ENCODE measurements at places on chromosomes 3 and 15.

DNA sequence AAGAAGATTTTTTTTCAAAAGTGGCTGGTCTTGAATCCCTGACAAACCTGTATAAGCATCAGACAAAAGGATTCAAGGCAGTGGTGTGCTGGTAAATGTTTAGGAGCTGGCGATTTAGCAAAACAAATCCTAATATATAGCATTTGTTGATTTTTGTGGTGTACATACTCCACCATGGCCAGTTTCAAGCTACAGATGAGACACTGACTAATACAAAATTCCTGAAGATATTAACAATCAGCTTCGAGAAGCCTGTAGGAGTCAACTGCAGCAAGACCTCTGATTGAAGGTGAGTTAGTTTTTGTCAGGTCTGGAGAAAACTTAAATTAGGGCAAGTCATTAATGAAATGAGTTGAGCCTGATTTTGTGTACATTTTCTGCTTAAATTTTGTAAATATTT is 6.7 kb downstream of the STRIT1 start:
- DNase-seq = no peak

DNA sequence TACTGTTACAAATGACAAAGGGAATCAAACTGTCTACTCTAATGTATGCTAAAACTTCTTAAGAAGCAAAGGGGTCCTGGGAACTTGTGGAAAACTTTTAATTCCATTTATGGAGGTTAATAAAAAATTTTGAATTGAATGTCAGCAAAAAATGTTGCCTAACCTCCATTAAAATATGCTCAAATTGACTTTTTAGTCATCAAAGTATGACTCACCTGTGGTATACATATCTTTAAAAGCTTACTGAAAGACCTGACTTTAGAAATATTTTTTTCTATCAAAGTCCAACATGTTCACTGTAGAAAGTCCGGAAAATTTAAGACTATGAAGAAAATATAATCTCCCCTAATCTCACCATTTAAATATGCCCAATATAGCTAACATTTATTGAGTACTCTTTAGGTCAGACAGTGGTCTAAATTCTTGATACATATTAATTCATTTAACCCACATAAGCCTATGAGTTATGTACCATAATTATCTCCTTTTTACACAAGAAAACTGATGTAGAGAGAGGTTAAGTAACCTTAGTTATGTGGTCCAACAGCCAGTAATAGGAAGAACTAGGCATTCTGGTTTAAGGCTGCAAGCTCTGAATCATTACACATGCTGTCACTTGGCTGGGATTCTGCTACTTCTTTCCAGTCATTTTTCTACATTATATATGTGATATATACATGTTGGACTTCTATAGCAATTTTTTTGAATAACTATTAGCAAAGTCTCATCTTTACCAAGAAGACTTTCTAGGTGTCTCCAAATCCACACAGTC is 83.6 kb downstream of the PDZRN3 start:
- no peak for DNase-seq

DNA sequence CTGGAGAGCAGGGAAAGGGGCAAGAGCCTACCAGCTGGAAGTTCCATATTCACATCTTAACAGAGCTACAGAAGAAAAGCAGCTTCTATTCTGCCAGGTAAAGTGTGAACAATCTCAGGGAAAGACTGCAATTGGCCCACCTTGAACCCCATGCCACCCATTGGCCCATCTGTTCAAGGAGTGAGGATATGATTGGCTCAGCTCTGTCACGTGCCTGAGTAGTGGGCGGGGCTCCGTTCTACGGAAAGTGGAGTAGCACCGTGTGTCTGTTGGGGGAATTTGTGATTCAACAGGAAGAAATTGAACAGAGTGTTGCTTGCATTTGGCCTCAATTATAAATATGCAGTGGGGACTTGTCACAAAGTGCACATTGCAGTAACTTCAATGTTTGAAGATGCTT is 81.8 kb downstream of the MINAR1 start:
- no peak for DNase-seq

DNA sequence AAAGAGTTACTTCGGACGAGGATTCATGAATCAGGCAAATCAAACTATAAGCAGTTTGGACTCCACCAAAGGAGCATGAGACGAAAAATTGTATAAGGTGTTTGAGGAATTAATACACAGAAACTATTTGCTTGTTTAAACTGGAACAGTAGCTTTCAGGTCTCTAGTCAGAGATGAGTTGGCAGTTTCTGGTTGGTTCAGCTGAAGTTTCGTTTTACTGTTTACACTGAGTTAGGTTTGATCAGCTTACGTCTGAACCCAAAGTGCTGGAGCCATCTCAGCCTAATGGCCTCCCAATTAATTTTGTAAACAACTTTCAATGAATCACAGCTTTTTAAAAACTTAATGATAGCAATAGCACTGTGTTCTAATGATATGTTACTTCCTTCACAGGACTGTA is 703.7 kb downstream of the NLGN1 start:
- no peak for DNase-seq

- peak; percentile 17 for DNase-seq
These were observed 34.0 kb downstream of the ARIH2 start for GRCh38 chr3:48952510-48953118.

GRCh38 chr3:172159376-172159775 is 120.0 kb downstream of the FNDC3B start:
- DNase-seq = no peak

- DNase-seq = no peak
These were observed 42.3 kb upstream of the KLHL25 start for GRCh38 chr15:85837011-85837433.

DNA sequence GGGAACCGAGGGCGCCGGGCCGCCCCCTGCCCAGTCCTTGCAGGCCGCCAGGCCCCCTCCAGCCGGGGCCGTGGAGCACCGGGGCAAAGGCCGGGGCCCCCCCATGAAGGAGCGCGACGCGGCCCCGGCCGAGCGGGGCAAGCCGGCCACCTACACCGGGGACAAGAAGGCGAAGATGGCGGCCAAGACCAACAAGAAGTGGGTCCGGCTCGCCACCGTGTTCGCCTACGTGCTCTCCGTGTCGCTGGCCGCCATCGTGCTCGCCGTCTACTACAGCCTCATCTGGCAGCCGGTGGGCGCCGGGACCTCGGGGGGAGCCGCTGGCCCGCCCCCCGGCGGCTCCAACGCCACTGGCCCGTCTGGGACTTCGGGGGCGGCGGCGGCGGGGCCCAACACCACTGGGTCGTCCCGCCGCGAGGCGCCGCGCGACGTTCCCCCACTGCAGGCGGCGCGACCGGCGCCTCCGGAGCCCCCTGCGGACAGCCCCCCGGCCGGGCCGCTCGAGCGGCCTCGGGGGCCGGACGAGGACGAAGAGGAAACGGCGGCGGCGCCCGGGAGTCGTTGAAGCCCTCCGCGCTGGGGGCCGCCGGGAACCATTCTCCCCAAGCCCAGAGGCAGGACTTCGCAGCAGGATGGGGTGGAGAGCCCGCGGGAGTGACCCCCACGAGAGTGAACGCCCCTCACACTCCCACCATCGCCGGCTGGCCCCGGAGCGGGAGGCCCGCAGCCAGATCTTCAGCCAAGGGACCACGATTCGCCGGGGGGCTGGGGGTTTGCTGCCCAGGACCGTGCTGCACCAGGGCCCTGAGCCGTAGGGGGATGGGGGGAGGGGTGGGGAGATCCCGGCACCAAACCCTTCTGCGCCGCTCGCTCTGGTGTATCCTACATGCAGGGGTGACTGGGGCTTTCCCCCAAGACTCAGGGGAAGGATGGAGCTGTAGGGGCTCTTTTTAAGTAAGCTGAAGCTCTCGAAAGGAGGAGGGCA is 753 bp downstream of the INAFM2 start:
- DNase-seq = no peak

DNA sequence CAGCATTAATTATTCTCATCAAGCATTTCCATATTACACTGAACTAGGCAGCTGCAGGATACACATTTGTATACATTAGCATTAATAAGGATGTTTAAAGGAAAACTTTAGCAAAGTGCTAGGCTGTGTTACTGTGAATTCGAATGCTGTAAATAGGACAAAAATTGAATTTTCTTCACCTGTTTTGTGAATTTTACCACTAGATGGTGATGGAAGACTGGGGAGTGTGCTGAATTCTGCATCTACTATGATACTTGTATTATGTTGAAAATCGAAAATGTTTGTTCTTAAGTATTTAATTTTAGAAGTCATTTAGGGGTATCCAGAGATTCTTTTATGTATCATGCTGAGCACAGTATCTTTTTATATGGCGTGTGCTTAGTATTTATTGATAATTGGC is 12.3 kb upstream of the P2RY14 start:
- DNase-seq = no peak

DNA sequence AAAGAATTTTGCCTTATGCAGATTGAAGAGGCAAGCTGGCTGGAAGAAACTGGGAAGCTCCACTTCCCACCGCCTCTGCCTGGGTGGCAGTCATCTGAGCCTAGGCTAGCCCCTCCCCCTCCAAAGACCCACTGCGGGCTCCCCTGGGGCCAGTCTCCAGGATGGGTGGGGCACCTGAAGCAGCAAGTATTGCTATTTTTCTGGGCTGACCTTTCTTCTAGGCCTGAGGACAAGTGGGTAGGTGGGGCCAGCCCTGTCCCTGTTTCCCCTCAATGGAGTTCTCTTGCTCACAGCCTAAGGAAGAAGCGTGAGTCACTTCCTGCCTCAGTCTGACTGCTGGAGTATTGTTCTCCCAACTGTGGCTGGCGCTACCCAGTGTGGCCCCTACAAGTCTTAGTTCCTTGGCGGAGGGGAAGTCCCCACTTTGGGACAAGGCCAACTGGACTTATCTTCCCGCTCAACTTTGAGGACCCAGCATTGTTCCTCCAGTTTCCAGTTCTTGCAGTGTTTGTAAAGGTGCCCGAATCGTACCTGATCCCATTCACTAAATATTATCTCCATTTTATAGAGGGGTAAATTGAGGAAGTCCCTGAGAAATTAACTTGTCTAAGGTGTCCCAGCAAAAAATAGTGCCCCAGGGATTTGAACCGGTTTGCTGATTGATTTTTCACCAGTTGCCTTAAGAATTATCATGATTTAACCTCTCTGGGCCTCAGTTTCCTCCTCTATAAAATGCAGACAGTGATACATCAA is 1.4 kb downstream of the FURIN start:
- no peak for DNase-seq

DNA sequence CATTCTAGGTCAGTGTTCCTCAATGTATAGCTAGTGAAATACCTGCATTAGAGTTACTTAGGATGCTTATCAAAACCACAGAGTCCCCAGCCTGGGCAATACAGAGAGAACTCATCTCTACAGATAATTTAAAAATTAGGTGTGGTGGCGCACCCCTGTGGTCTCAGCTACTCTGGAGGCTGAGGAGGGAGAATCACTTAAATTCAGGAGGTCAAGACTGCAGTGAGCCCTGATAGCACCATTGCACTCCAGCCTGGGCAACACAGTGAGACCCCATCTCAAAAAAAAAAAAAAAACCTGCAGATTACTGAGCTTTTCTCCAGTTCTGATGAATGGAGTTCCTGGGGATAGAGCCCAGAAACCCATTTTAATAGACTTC is 10.1 kb upstream of the MINDY2 start:
- DNase-seq = no peak

DNA sequence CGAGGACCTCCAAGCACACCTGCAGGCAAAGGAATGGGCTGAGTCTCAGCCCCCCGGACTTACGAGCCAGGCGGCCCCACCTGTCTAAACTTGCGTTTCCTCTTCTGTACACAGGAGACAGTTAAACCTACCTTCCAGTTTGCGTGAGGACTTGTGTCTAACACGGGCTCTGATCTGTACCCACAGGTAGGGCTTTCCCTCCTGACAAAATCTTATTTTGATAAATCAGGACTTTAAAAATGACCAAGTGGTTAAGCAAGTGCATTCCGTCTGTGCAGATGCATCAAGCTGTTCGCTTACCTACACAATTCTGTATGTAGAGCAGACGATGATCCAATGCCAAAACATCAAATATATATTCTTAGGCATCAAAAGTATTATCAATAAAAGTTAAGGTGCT is 238.0 kb downstream of the XXYLT1 start:
- DNase-seq = no peak

GRCh38 chr3:194139071-194139813 is 3.3 kb downstream of the HES1 start:
- DNase-seq = no peak

DNA sequence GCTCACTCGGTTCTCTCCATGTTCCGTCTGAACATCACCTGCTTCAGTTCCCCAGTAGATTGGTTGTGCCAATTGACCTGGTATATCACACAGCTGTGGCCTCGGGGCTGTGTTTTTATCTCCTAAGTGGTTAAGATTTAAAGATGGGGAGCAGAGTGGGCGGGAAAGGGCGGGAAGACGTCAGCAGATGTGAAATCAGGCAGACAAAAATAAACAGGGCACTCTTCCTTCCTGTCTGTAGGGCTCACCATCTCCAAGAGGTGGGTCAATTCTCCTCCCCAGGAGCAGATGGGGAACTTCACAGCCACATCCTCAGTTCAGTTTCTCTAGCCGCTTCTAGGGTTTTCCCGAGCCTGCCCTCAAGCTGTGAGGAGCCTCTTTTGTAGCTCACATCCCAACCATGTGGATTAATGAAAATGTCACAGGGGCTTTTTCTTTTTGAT is 26.8 kb upstream of the LIMD1 start:
- DNase-seq = peak; percentile 23

- DNase-seq = no peak
These were observed 16.1 kb downstream of the TNIK start for GRCh38 chr3:171444001-171444690.

DNA sequence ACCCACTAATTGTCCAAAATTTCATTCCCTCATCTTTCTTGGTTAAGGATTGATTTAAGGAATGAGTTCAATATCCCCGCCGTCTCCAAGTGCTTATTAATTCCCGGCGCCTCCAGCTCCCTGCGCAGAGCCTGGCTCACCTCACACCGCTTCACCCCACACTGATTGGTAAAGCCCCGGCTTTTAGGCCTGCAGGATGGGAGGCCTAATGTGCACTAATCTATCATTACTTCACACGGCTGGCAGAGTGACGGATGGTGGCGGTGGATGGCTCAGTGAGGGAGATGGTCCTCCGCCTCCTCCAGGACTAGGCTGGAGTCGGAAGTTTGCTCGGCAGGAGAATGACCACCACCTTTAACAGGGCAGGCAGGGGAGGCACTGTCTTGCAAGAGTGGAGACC is 81.7 kb downstream of the MEGF11 start:
- DNase-seq = no peak

DNA sequence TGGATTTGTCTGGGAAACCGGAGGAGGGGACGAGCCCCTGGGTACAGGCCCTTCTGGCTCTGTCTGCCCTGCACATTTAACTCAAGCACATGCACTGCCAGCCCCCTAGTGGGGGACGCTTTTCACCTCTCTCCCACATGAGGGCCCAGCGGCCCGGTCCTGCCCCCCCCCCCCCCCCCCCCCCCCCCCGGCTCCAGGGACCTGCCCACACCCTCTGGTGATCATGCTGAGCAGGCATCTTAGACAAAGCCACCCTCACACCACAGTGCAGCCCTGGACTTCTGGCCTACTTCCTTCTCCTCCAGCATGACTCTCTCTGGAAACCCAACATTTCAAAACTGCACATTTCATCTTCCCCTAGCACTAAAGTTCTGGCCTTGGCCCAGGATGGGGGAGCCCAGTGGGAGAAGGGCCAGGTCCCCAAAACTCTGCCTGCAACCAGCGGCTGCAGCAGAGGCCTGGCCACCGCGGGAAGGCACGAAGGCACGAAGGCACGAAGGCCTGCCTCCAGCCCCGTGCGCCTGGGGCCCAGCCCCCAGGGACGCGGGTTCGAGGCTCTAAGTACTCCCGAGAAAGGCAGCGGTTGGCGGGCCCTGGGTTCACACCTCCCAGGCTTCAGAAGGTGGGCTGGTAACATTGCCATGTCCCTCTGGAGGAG is 14.1 kb downstream of the KLF15 start:
- no peak for DNase-seq

- no peak for DNase-seq
These were observed 185.8 kb upstream of the PRICKLE2 start for GRCh38 chr3:64411101-64411500.

GRCh38 chr15:85584872-85585271 is 204.5 kb downstream of the AKAP13 start:
- DNase-seq = no peak

Data from stimulated activated CD4-positive, alpha-beta T cell treated with anti-CD3 and anti-CD28 coated beads, Interleukin-2, amount 100 ng/mL, for 48 hours (primary cell).